ENCODE measurements at places on chromosomes 2 and 18.
A peak's percentile ranks its signal among the peaks of the same experiment; 100 is the strongest.

DNA sequence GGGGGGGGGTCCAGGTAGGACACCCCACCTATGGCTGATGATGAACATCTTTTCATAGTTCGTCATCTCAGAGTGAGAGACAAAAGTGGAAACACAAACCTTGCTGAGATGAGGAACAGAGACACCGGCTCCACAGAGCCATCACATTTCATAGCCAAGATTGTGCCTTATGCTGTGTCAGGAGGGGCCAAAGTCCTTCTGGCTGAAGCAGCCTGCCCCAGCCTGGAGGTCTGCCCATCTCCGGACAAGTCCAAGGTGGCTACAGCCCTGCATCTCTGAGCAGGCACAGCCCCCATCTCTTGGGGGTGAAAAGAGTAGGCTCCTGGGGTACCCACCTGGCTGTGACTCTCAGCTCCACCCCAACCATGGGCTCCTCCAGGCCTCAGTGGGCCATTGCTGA is 70.3 kb downstream of the ZBTB7C start:
- DNase-seq: no peak

GRCh38 chr18:75400366-75400765 is 27.1 kb downstream of the SMIM21 start:
- DNase-seq: no peak

DNA sequence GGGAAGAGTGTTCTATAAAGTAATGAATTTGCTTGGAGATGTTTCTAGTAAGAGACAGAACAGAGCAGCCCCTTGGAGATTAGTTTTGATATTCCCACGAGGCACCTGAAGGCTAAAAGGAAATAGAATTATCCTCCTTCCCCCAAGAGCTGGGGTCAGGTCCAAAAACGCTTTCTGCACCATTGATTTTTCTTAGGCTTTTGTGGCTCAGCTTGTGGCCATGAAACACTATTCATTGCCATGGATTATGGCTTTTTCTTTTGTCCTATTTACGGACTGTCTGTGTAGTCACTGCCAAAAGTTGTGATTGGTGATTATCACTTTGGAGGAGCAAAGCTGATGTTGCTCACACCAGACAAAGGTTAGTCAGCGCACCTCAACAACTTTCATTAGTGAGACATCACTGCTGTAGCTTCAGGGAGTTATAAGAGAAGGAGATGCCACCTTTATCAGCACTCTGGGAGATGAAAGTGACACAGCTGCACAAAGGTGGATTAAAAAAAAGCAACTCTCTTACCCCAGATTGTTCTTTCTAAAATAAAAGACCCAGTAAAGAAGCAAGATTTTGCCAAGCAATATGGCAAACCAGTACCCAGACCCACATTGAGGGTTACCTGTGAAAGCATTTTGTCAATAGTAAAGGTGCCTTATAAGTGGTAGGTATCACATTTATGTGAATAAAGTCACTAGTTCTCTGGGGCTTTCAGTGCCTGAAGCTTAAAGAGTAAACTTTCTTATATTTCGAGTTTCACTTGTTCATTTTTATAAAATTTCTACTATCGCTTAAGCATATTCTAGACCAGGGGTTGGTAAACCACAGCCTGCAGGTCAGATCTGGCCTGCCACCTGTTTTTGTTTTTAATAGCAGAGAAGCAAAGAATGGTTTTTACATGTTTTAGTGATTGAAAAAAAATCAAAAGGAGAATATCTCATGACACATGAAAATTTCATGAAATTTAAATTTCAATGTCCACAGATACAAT is 10.6 kb downstream of the CXCR4 start:
- DNase-seq: no peak

DNA sequence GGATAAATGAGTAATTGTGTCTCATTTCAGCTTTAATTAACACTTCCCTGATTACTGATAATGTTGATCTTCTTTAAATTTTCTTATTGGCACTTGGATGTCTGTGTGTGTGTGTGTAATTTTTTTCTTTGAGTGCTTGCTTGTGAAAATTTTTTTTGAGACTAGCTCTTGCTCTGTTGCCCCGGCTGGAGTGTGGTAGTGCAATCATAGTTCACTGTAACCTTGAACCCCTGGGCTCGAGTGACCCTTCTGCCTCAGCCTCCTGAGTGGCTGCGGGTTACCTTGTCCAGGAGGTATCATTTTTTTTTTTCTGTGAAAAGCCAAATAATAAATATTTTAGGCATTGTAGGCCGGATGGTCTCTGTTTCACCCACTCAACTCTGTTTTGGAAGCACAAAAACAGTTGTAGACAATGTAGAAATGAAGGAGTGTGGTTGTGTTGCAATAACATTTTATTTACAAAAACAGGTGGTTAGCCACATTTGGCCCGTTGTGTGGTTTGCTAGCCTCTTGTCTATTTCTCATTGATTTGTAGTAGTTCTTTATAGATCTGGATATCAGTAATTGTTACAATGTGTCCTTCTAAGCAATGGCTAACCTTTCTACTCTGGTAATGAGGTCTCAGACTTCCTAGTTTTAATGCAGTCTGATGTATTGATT is 7.9 kb downstream of the IL1RL2 start:
- DNase-seq: no peak

DNA sequence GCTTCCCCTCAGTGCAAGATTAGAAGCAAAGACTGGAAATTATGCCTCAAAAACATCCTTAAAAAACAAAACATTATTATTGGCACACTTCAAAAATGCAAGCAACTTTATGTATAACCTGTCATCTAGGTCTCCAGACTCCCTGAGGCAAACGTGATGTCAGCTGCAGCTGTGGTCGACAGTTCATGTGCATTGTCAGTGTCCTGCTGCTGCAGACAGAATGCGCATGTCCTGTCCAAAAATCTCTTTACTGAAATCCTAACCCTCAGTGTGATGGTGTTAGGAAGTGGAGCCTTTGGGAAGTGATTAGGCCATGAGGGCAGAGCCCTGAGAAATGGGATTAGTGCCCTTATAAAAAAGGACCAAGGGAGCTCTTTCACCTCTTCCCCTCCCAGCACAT is 126.9 kb downstream of the CYRIA start:
- DNase-seq: no peak

- no peak for DNase-seq
Observed at GRCh38 chr2:105798595-105798994, 53.9 kb downstream of the NCK2 start.

- DNase-seq: peak; percentile 67
Observed at GRCh38 chr2:201235860-201236811, 24.2 kb upstream of the CASP8 start.

Data from fibroblast of lung (primary cell).